OCI-LY7 (cell line): ENCODE measurements at places on chromosomes 2 and 18.

DNA sequence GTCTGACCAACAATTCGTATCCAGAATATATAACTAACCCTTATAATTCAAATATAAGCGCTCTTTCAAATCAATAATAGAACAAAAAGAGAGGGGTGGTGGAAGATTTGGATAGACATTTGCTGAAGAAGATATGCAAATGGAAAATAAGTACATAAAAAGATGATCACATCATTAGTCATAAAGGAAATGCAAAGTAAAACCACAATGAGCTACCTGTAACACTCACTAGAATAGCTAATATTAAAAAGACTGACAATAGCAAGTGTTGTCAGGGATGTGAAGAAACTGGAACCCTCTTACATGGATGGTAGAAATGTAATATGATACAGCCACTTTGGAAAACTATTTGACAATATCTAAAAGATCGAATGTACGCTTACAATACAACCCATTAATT is 84.9 kb upstream of the MRPS9 start:
- DNase-seq, result no peak

DNA sequence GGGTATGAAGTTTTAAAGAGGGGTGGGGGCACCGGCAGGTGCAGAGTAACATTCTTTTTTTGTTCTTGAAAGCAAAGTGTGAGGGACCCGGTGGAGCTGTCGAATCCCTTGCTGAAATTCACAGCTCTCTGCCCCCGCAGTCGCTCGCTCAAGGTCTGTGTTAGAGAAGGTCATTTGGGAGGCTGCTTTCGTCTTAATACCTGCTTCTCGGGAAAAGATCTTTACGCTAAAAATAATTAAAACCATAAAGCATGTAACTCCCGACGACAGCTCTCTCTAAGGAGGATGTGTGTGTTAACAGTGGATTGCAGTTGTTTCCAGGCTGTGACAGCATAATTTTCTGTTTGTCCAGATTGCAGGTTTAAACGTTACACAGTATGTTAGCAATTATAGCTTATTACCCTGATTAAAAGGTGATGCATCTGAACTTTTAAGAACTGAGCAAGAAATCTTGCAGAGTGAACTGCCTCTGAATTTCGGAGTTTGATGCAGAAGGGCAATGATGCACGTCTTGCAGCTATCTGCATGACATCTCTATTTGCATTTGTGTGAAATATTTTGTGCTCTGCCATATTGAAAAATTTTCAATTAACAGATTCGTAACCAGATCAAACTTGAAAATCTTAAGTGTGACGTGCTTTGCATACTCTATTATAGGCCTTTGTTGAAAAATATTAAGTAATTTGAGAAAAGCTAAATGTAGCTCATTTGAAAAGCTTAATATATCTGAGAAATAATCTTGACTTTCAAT is 954 bp downstream of the RAPGEF4 start:
- DNase-seq, result no peak

GRCh38 chr2:12684471-12684936 is 32.2 kb upstream of the TRIB2 start:
- no peak for DNase-seq

GRCh38 chr2:240628808-240629618 is 3.7 kb downstream of the GPR35 start:
- no peak for DNase-seq

- DNase-seq, result peak; percentile 43
These were observed 219.6 kb upstream of the ID2 start for GRCh38 chr2:8462280-8462679.
